Uterus (tissue), 4 donors: ENCODE measurements at places on chromosomes 13 and 19. TPM values are rescaled to one million over a fixed set of nuclear protein-coding genes. Genes with fewer than 3 reads are reported as not detected.

GRCh38 chr19:7801020-7801570, 28.9 kb upstream of the EVI5L start:
- DNase-seq, result no peak
- no peaks in the 10 kb centered on the region for H3K27me3 ChIP-seq
- no peak overlapping the region for H3K27ac ChIP-seq
- H3K36me3 ChIP-seq, result no peaks in the 10 kb centered on the region
- no peaks in the 10 kb centered on the region for H3K4me1 ChIP-seq

GRCh38 chr13:33231339-33231738, 54.2 kb downstream of the STARD13 start:
- peak overlapping the region; percentile 58 for H3K27ac ChIP-seq
- H3K27me3 ChIP-seq, result no peaks in the 10 kb centered on the region
- H3K4me3 ChIP-seq, result no peak overlapping the region
- H3K4me1 ChIP-seq, result no peaks in the 10 kb centered on the region

DNA sequence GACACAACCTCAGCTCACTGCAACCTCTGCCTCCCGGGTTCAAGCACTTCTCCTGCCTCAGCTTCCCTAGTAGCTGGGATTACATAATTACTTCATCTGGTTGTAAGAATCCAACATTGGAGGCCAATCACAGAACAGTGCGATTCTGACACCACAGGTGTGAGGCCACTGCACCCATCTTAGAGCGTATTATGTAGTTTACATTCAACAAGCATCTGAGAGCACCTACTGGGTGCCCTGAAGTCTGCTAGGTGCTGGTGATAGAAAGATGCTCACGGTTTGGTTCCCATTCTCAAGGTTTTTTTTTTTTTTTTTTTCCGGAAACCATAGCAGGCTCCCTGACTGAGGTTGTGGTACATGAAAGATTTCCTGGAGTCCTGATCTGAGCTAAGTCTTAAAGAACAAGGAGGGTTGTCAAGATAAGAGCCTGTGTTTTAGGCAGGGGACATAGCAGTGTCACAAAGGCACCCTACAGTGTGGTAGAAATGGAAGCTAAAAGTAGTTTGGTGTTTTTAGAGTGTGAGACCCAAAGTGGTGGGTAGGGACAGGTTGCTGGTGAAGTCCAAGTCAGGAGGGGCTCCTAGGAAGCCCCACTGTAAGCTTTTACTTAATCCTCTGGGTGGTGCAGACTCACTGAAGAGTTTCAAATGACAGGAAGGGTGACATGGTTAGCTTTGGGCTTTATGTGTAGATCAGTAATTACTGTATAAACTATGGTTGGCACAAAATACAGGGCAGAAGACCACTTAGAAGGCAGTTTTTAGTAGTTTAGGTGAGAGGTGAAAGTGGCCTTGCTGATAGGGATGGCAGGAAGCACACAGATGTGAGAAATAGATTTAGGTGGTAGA, 15.2 kb downstream of the SAE1 start:
- DNase-seq, result no peak
- no peaks in the 10 kb centered on the region for H3K36me3 ChIP-seq
- H3K27me3 ChIP-seq, result no peaks in the 10 kb centered on the region

DNA sequence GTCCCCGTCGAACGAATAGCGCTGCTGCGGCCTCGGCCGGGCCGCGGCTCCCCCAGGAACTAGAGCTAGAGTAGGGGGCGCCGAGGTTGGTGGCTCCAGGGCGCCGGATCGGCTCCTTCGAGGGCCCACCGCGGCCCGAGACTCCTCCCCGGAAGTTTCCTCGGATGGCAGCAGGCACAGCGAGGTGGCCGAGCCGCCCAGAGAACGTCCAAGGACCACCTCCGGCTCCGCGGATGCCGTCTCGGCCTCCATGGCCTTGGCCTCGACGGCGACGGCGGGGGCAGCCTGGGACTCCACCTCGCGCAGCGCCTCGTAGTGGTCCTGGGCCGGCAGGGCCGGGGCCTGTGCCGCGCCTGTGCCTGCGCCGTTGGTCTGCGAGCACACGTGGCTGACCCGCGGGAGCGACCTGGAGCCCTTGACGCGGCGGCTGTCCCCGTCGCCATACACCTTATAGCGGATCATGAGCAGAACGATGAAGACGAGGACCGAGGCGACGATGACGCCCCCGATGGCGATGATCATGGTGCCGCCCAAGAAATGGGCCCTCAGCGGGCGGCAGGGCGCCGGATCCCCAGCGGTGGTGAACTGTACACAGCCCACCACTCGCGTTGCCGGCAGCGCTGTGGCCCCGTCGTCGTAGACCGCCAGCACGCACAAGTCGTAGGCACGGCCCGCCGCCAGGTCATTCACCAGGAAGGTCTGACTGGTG, 11.8 kb downstream of the IFNL1 start:
- H3K4me3 ChIP-seq, result no peak overlapping the region
- DNase-seq, result no peak
- H3K36me3 ChIP-seq, result no peaks in the 10 kb centered on the region
- no peaks in the 10 kb centered on the region for H3K4me1 ChIP-seq
- peaks cover 5% of the 10 kb centered on the region for H3K27me3 ChIP-seq

GRCh38 chr13:113437408-113438010, 15.8 kb downstream of the ADPRHL1 start:
- H3K27ac ChIP-seq, result no peak overlapping the region
- H3K36me3 ChIP-seq, result no peaks in the 10 kb centered on the region
- no peaks in the 10 kb centered on the region for H3K4me1 ChIP-seq
- no peaks in the 10 kb centered on the region for H3K27me3 ChIP-seq

GRCh38 chr13:66780814-66781213, 449.3 kb downstream of the PCDH9 start:
- H3K4me3 ChIP-seq, result no peak overlapping the region
- H3K27ac ChIP-seq, result no peak overlapping the region
- no peak for DNase-seq
- no peaks in the 10 kb centered on the region for H3K4me1 ChIP-seq
- H3K36me3 ChIP-seq, result no peaks in the 10 kb centered on the region

DNA sequence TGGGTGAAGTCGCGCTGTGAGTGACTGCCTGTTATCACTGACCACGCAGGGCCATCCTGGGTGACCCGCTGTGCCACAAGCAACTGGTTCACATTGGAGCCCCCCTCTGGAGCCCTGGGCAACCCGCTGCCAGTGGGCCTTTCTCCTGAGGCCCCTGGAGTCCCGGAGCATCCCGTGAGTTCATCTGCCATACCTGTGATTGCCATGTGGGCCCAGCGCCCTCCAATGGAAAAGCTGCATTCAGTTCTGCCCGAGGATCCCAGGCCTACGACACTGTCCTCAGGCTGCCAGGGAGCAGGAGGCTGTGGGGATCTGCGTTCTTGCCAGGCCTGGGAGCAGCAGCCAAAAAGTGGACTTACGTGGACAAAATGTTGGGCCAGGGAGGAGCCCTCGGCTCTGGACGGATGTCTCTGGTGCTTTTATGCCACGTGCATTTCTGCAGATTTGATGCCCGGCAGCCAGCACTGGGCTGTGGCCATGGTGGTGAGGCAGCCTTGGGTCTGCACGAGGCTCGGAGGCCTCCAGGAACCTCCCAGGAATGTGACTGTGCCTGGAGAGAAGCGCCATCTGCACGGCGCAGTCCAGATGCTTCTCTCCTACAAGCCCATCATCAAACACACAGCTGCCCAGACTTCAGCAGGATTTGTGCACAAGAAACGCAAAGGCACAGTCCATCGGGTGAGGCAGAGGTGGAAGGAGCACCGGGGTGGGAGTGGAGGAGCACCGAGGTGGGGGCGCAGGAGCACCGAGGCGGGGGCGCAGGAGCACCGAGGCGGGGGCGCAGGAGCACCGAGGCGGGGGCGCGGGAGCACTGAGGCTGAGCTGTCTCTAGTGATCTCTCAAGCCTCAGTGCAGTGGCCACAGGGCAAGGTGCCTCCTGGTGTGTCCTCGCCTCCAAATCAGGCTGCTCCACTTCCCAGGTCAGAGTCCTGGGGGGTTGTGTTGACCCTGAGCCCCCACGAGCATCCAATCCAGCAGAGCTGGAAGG, 44.0 kb downstream of the C13orf46 start:
- peak; percentile 47 for DNase-seq
- no peaks in the 10 kb centered on the region for H3K27me3 ChIP-seq
- no peak overlapping the region for H3K4me3 ChIP-seq

GRCh38 chr13:35789335-35790165, 313.1 kb upstream of the MAB21L1 start:
- H3K36me3 ChIP-seq, result no peaks in the 10 kb centered on the region
- no peaks in the 10 kb centered on the region for H3K4me1 ChIP-seq
- no peak for DNase-seq

- H3K4me1 ChIP-seq, result no peaks in the 10 kb centered on the region
- H3K27ac ChIP-seq, result no peak overlapping the region
- DNase-seq, result no peak
- no peaks in the 10 kb centered on the region for H3K36me3 ChIP-seq
Measured at GRCh38 chr19:55156202-55157063, 1.1 kb downstream of the TNNI3 start.

DNA sequence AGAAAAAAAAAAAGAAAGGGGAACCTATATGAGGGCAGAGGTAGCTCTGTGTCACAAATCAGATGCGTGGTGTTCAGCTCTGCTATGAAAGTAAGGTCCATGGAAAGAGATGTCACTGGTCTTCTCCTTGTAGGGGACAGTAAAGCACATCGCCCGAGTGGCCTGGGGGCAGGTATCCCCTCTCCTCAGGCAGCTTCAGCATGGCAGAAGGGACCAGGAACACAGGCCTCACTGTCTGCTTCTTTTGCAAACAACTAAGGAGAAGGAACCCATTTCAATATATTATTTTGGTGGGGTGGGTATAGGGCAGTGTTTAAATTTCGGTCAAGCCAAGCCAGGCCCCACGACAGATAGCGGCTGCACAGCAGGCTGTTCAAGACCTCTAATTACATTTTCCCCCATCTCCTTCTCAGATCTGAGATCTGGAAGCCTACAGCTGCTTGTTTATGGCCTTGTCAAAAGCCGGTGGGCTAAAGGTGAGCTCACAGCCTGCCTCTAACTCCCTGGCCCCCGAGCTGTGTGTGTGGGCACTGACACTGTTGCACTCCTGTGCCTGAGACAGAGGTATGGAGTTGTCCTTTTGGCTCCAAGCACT, 72.8 kb downstream of the HSPH1 start:
- no peak overlapping the region for H3K27ac ChIP-seq
- H3K4me1 ChIP-seq, result no peaks in the 10 kb centered on the region
- DNase-seq, result no peak
- H3K27me3 ChIP-seq, result no peaks in the 10 kb centered on the region
- H3K36me3 ChIP-seq, result no peaks in the 10 kb centered on the region

- H3K4me3 ChIP-seq, result no peak overlapping the region
- DNase-seq, result no peak
- H3K36me3 ChIP-seq, result no peaks in the 10 kb centered on the region
- no peak overlapping the region for H3K27ac ChIP-seq
Measured at GRCh38 chr13:20197361-20197834, 4.7 kb upstream of the GJB2 start.

DNA sequence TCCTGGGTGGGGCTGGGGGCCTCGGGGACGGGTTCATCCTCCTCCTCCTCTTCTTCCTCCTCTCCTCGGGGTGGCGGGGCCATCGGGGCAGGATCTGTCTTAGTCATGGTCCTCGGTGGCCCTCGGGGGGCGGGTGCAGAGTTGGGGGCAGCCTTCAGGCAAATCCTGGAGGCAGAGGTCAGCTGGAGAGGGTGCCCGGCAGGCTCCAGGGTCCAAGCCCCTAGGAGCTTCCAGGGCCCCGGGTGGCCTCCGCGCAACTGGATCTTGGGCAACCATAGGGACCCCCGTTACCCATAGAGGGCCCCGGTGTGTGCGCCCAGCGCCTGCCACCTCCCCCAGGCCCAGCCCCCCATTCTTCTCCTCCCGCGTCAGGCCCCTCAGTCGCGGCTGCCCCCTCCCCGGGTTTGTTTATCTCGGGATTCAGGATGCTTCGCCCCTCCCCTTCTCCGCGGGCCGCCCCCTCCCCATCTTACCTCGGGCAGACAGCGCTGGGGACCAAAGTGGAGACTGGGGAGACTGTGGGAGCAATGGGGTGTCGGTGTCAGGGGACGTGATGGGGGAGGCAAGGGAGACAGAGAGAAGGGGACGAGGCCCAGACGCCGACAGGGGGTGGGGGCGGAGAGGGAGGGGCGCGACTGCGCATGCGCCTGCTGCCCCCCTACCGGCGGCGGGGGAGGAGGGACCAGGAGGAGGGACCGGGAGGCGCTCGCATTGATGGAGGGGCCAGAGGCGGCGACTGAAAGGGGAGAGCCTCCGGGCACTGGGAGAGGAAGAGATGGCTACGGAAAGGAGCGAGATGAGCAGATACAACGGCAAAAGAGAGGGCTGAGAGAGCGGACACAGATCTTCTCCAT, at the start of gene CLIP3:
CLIP3 (minus strand) TSS at position 623 of the 854 bp plus-strand sequence; CDS start at position 107, 516 bp downstream.
- peak; percentile 87 for DNase-seq
- no peaks in the 10 kb centered on the region for H3K36me3 ChIP-seq
- peak within 1 kb of the TSS; percentile 84 for H3K27ac ChIP-seq
- H3K27me3 ChIP-seq, result no peaks in the 10 kb centered on the region

GRCh38 chr13:60303166-60303565, 93.9 kb upstream of the TDRD3 start:
- no peaks in the 10 kb centered on the region for H3K4me1 ChIP-seq
- H3K27me3 ChIP-seq, result no peaks in the 10 kb centered on the region
- no peak overlapping the region for H3K27ac ChIP-seq

DNA sequence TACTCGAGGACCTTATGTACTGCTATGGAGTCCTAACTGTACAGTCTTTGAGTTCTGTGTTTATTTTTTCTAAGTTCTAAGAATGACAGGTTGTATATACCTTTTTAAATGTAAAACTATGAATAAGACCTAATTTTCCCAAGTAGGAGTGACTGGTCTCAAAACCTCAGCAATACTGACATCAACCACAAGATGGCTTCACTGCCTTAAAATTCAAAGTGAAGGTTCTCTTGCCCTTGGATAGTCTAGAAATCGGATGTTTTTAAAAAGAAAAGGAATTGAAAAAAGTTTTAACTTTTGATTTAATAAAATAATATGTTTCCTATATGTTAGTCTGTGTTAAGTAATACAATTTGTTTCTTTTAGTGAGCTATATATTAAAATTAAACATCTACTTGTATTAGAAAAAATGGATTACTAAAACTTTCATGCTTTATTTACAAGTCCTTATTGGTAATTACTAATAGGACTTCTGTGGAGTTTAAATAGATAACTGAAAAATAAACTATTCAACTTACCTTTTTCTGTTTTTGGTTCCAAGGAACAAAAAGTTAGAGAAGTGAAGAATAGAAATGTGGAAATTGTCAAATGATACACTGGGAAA, 52.0 kb downstream of the TDRD3 start:
- H3K4me1 ChIP-seq, result no peaks in the 10 kb centered on the region
- H3K4me3 ChIP-seq, result no peak overlapping the region
- H3K36me3 ChIP-seq, result no peaks in the 10 kb centered on the region
- no peak overlapping the region for H3K27ac ChIP-seq
- no peaks in the 10 kb centered on the region for H3K27me3 ChIP-seq

- DNase-seq, result no peak
- no peaks in the 10 kb centered on the region for H3K4me1 ChIP-seq
- no peaks in the 10 kb centered on the region for H3K36me3 ChIP-seq
- no peaks in the 10 kb centered on the region for H3K27me3 ChIP-seq
- no peak overlapping the region for H3K4me3 ChIP-seq
Measured at GRCh38 chr13:45255247-45255987, 54.6 kb upstream of the KCTD4 start.

GRCh38 chr19:53294786-53295441, 27.4 kb upstream of the VN1R4 start:
- H3K27me3 ChIP-seq, result no peaks in the 10 kb centered on the region
- H3K27ac ChIP-seq, result no peak overlapping the region
- H3K4me1 ChIP-seq, result no peaks in the 10 kb centered on the region
- H3K4me3 ChIP-seq, result no peak overlapping the region

The ZNF610 gene
- 4.7 TPM for total RNA-seq

The GIPR gene
- not detected for total RNA-seq

The TMEM38A gene
- 3.5 TPM for total RNA-seq

The CHST8 gene
- total RNA-seq, result 0.69 TPM
